ENCODE measurements at places on chromosomes 1 and 21.

- DNase-seq = no peak
Measured at GRCh38 chr1:147201276-147201675, 23.9 kb downstream of the FMO5 start.

DNA sequence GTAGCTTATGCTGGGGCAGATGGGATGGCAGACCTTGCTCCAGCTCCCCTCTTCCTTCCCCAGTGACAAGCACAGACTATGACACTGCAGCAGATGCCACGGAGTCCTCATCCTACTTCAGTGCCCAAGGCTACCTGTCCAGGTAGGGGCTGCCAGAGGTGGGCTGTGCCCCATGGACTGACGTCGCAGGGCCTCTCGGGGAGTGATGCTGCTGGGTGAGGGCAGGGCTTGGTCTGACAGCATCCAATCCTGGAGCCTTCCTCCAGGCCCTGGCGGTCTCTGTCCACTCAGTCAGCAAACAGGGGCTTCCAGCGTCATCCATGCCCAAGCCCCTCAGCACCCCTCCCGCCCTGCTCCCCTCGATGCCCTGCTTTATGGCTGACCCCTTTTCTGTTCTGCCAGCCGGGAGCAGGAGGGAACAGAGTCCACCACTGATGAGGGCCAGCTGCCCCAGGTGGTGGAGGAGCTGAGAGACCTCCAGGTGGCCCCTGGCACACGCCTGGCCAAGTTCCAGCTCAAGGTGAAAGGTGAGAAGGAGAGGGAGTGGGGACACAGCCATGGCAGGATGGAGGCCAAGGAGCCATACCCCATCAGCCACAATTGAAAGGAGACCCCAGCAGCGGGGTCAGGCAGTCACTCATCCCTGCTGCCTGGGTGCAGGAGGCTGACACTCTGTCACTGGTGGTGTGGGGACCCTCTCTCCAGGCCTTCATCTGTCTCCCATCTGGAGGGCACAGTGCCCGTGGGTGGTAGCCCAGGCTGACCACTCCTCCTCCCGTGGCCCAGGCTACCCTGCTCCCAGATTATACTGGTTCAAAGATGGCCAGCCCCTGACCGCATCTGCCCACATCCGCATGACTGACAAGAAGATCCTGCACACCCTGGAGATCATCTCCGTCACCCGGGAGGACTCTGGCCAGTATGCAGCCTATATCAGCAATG lies 73.6 kb downstream of the TRIM11 start:
- no peak for DNase-seq

DNA sequence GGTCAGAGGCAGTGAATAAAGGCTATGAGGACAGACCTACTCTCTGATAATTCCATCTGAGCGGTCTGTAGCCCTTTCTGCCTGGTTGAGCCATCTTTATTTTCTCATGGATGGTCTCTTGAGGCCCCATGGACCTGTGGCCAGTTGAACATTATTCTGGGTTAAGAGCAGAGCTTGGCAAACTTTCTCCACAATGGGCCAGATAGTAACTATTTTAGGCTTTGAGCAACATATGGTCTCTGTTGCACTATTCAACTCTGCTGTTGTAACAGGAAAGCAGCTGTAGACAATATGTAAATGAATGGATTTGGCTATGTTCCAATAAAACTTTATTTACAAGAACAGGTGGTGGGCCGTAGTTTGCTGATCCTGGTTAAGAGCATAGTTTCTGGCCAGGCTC lies 62.7 kb downstream of the KAZN start:
- no peak for DNase-seq

GRCh38 chr1:30853350-30853749 lies 55.2 kb downstream of the SDC3 start:
- no peak for DNase-seq

- no peak for DNase-seq
Measured at GRCh38 chr1:219460896-219461815, 151.7 kb downstream of the ZC3H11B start.

All from stimulated activated CD4-positive, alpha-beta T cell treated with anti-CD3 and anti-CD28 coated beads, Interleukin-15, amount 100 ng/mL, for 24 hours (primary cell).